Calu3 (cell line): ENCODE measurements at places on chromosomes 3 and 15. TPM values are rescaled to one million over a fixed set of nuclear protein-coding genes. Genes with fewer than 3 reads are reported as not detected.

The ARHGEF26 gene
- 19.0 and 21.4 TPM in 2 replicates for total RNA-seq

The TIGIT gene
- not detected in 2 replicates for total RNA-seq

DNA sequence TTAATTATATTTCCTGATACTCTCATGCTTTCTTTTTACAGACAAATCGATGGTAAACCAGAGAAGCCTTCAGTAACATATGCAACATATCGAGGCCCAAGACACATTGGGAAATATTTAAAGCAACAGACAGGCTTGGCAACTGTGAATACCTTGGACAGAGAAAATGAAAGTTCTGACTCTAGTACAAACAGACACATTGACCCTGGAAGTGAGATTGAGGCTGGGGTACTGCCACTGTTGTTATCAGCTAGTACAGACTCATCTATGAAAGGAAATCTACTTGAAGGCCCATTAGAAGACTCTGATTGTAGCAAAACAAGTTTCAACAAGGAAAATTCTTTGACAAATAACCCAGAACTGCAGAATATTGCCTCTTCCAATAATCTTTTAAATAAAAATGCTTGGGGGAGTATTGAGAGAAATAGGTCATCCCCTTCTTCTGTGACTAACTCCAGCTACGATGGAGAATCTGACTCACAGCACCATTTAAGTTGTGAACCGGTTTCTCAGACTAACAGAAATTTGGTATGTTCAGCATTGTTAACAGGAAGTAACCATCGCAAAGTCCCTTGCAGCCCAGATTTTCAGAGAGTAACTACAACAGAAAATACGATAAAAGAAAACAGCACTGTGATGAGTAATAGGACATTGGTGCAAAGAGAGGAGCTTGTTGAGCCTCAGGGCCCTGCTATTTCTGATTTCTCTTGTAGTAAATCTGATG is 50.2 kb downstream of the CRYBG3 start:
- no peak overlapping the region for H3K27ac ChIP-seq
- H3K4me1 ChIP-seq: no peaks in the 10 kb centered on the region
- H3K4me3 ChIP-seq: no peak overlapping the region
- no peak for DNase-seq

The CPA3 gene
- not detected in 2 replicates for total RNA-seq

The MOBP gene
- 0.57 TPM in 1 of 2 replicates, not detected in the other for total RNA-seq

DNA sequence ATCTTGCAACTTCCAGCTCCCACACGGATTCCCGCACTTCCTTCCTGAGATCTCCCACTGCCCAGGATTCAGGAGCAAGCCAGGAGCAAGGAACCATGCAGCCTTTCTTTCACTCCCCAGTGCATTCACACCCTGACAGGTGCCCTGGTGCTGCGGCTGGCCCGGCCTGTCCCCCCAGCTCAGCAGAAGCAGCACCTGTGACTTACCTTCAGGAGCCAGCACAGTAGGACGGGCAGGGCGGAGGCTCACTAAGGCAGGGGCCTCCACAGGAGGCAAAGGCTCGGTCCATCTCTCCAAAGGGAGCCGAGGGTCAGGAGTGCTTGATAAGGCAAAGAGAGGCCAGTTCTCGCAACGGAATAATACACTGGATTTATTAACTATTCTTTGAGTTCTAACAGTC is 4.8 kb downstream of the ANKRD63 start:
- no peak overlapping the region for H3K4me3 ChIP-seq
- H3K27ac ChIP-seq: no peak overlapping the region
- H3K4me1 ChIP-seq: no peaks in the 10 kb centered on the region
- H3K27me3 ChIP-seq: no peaks in the 10 kb centered on the region
- no peak for DNase-seq
- peaks cover 5% of the 10 kb centered on the region for H3K36me3 ChIP-seq

DNA sequence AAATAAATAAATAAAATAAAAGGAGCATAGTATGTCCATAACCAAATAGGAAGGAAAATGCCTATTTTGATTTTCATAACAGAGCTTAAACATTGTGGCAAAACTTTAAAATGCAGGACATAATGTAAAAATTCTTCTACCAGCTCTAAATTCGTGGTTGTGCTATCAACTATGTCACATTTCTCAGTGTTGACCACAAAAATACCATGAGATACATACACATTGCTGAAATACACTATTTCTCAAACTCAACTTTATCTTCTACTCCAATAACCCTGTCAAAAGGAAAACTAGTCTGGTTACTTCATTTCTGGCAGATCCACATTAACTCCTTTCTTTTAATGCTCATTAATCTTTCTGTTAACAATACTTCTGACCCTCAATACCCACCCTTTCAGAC is 523.2 kb downstream of the FHIT start:
- H3K4me1 ChIP-seq: no peaks in the 10 kb centered on the region
- no peaks in the 10 kb centered on the region for H3K27me3 ChIP-seq
- H3K36me3 ChIP-seq: no peaks in the 10 kb centered on the region
